Naive thymus-derived CD8-positive, alpha-beta T cell (primary cell): ENCODE measurements at places on chromosomes 1 and 21.

DNA sequence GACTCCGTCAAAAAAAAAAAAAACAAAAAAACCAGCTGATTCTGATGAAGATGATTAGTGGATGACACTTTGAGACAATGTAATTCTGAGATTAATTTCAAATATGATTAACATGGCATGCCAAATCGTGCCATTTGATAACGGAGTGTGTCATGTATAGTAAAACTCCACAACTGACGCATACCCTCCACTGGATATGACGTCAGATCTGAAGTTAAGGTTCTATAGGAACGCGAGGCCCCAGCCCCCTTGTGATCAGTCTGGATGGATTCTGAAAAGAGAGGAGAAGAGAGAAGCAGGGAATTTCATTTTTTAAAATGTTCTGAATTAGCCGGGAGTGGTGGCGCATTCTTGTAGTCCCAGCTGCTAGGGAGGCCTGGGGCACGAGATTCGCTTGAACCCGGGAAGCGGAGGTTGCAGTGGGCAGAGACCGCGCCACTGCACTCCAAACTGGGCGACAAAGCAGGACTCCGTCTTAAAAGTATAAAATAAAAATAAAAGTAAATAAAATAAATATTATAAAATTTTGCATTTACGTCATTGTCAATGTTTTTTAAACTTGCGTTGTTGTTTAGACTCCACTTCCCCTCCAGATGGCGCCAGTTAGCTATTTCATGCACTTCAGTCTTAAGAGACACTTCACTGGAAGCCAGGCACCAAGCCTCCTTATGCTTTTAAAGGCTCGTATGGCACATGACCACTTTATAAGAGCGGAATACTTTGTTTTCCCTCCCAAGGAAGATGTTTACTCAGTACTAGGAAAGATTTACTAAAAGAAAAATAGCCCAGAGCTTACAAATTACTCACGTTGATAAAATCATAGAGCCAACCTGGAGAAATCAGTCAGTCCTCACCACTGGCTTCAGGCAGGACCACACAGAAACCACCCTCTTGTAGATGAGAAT lies 65.5 kb downstream of the UBE2U start:
- DNase-seq = peak; percentile 56

- no peak for DNase-seq
Observed at GRCh38 chr1:226574044-226574443, 25.5 kb downstream of the STUM start.

- DNase-seq = no peak
Observed at GRCh38 chr1:65003316-65003664, 36.9 kb upstream of the JAK1 start.

- DNase-seq = peak; percentile 79
Observed at GRCh38 chr1:226677027-226678020, 61.8 kb downstream of the ITPKB start.

DNA sequence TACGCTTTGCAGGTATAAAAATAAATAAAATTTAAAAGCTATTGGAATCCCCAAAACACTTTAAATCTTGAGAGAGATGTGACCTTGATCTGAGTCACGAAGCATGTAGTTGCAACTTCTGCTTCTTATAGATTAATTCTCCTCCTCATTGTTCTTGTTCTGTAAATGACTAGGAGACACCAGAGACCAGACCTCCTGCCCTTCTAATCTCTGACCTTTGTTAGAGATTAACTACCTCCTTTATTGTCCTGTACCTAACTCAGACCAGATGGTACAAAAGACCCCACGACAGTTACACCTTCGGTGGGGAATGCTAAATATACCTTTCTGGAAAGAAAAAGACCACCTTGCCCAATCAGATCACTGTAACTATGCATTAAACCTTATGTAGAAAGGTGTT lies 76.9 kb upstream of the NEK2 start:
- no peak for DNase-seq

GRCh38 chr1:26993237-26994019 lies at the start of gene TRNP1:
TRNP1 (plus strand) TSS chr1:26993692; CDS start chr1:26993787, 95 bp downstream.
- DNase-seq = peak; percentile 38

DNA sequence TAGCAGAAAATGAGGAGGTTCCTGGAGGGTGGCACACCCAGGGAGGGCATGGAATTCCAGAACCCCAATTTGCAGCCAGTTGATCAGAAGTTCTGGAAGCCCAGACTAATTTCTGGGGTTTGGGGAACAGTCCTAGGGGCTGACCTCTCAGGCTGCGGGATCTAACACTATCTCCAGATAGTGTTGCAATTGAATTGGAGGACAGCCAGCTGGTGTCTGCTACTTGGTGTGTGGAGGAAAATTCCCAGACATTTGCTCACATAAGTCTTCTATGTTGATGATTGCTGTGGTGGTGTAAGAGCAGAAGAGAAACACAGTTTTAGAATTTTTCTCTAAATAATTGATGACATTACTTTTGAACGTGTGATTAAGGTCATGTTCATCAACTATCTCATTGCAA lies 154.3 kb upstream of the RNPC3 start:
- no peak for DNase-seq

- no peak for DNase-seq
Observed at GRCh38 chr1:236377832-236378535, 16.1 kb upstream of the EDARADD start.

DNA sequence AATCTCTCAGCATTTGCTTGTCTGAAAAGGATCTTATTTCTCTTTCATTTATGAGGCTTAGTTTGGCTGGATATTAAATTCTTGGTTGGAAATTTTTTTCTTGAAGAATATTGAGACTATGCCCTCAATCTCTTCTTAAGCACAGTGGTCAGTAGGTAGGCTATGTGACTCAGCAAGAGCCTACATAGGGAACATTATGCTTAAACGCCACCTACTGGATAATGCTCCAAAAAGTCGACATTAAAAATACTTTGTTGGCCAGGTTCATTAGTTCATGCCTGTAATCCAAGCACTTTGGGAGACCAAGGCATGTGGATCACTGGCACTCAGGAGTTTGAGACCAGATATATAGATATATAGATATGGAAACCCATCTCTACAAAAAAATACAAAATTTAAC lies 678.0 kb upstream of the USP24 start:
- DNase-seq = no peak

- DNase-seq = no peak
Observed at GRCh38 chr21:45071874-45072737, 2.3 kb upstream of the ADARB1 start.

DNA sequence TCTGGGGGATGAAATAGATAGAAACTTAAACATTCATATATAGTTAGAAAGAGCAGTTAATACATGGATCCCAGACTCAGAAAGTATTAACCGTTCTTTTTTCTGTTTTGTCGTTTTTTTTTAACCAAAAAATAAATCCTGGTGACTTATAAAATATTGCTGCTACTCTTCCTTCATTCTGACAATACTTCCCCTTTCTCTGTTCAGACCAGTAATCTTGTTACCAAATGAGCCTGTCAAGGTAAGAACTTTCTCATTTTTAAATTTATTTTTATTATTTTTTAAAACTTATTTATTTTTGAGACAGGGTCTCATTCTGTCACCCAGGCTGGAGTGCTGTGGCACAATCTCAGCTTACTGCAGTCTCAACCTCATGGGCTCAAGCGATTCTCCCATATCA lies 13.7 kb downstream of the PTPN22 start:
- DNase-seq = no peak

- no peak for DNase-seq
Observed at GRCh38 chr21:43775190-43775589, 918 bp downstream of the CSTB start.

DNA sequence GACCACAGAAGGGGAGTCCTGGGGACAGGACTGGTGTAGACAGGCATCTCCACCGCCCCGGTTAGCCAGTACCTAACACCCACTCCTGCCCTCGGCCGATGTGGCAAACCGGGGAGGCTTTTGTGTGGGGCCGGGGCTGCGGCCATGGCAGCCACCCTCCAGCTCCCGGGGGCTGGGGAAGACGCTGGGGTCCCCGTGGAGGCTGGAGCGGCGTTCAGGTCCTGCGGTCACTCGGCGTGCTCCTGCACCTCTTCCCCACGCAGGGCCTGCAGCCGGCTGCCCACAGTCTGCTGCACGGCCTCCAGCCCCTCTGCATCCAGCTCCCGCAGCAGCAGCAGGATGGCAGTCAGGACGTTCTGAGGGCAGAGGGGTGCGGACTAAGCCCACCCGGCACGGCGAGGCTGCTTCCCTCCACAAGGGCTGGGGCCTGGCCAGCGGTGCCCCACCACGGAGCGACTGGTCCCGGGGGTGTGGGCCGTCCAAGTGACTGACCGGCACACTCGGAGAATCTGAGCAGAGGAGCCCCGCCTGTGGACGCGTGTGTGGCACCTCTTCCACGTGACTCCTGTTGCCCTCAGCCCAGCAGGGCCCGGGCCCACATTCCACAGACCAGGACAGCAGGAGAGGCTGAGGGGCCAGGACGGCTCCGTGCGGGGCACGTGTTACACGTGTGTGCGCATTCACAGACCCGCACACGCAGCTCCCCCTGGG lies 9.1 kb downstream of the CFAP410 start:
- no peak for DNase-seq

- no peak for DNase-seq
Observed at GRCh38 chr1:156657741-156658319, 15.9 kb downstream of the BCAN start.

- no peak for DNase-seq
Observed at GRCh38 chr1:204567071-204567470, 50.9 kb downstream of the MDM4 start.

DNA sequence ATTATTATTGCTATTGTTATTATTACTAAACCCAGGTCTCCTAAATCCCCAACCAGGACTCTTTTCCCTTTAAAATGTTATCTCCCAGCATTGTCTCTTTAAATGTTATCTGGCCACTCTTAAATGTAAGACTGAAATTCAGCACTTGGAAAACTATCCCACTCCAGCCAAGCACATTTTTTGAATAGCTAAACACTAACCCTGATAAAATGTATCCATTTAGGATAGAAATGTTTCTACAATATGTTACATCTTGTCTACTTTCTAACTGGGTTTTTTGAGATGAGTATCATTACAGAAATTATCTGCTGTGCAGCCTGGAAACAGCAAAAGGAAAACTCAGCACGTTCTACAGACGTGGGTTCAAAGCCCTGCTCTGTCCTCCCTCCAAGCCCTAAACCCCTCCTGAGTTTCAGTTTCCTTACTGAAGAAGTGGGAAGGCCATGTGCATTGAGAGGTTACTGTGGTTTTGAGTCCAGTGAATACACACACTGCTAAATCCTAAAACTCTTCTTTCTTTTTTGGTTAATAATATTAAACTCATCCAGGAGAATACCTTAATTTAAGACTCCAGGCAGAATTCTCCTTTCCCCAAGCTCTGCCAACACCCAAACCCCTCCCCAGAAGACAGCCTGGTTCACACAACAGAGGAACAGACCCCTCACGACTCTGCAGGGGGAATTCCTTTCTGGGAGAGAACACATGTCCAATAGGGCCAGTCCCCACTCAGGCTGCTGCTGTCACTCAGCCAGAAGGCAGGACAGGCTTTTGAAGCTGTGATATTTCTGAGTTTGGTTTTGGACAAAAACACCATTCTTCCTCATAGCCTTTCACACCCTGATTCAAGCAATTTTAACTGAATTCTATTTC lies 41.9 kb downstream of the HIVEP3 start:
- no peak for DNase-seq

DNA sequence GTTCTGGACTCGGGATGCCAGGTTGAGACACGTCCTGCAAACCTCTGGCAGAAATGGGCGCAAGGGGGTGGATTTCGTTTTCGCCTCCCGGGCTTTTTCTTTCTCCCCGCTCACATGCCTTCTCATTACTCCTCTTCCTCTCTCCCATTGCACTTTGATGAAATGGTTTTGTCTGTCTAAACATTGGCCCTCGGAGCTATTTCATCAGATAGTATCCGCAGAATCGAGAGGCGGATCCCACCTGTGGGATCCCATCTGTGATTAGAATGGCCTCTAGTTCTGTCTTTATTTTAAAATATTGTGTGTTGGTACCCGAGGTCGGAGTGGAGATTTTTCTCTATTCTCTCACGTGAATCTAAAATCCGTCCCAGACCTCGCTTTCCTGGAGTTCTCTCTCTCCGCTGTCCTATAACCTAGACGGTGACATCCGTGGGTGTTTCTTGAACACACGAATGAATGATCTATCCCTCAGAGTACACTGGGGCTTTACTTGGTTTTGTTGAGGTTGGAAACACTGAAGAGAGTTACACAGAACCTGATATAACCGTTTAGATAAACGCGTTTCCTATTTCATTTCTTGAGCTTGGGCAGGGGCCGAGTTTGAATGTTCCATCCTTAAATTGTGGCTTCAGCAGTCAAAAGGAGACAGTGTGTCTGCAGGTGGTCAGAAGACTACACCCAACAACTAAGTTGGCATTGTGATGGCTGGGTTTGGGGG lies 2.0 kb downstream of the EDARADD start:
- no peak for DNase-seq

- DNase-seq = no peak
Observed at GRCh38 chr1:195481293-195481692, 1126.9 kb downstream of the KCNT2 start.

GRCh38 chr1:20589331-20590278 lies 708 bp downstream of the CDA start:
- DNase-seq = no peak

DNA sequence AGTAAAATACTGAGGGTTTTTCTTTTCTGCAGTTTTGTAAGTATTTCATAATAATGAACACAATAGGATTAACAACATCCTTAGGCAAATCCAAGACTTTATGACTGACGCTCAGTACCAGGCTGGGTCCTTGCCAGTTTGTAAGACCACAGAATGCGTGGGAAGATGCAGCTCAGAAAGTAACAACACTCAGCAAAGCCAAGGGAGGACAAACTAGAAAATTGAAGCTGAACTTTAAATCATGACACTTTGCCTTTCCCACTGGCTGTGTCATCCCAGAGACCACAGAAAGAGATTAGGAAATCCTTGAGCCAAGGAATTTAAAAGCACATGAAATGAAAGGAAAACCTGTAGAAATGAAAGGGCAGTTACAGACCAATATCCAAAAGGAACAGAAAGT lies 426.3 kb upstream of the CHRM3 start:
- DNase-seq = no peak

- DNase-seq = no peak
Observed at GRCh38 chr21:28333578-28334075, 659.0 kb downstream of the LTN1 start.

DNA sequence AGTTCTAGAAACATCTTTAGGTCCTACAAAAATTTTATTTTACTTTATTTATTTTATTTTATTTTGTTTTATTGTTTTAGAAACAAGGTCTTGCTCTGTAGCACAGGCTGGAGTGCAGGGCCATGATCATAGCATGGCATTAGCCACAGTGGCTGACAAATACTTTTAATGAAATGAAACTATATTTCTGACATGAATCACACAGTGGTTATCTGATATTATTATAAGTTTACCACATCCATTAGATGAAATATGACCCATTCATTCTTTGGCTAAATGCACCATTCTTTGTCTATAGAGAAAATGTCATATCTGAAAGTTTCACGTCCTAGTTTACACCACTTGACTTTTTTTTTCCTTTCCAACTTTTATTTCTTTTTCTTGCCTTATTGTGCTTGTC lies 613.4 kb upstream of the ADAMTS5 start:
- DNase-seq = no peak

- DNase-seq = no peak
Observed at GRCh38 chr1:59680044-59680443, 134.7 kb upstream of the HOOK1 start.

DNA sequence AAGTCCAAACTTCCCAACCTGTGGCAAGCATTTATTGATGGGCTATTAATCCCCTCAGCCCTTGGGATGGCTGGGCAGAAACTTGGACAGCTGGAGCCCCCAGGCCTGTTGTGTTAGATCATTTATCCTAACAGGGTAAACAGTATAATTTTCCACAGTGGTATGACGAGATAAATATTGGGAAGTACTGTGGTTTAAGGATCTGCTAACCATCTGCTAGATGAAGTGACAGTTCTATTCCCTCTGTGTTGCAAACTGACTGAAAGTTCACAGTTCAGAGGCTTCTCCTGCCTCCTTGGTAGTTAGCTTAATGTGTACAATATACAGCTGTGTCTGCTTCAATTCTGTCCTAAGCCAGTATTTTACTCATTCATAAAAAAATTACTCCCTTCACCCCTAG lies 127.5 kb upstream of the CHODL start:
- no peak for DNase-seq
